ENCODE measurements at places on chromosomes 1 and 21. TPM values are rescaled to one million over a fixed set of nuclear protein-coding genes. Genes with fewer than 3 reads are reported as not detected.
A peak's percentile ranks its signal among the peaks of the same experiment; 100 is the strongest.

The HCRTR1 gene
- total RNA-seq: not detected

GRCh38 chr21:32364796-32365195, 28.0 kb downstream of the URB1 start:
- no peaks in the 10 kb centered on the region for H3K4me1 ChIP-seq
- no peaks in the 10 kb centered on the region for H3K27me3 ChIP-seq
- no peak for DNase-seq
- no peak overlapping the region for H3K4me3 ChIP-seq
- H3K36me3 ChIP-seq: peaks cover 62% of the 10 kb centered on the region

GRCh38 chr1:208772891-208773290, 528.7 kb upstream of the PLXNA2 start:
- H3K36me3 ChIP-seq: no peaks in the 10 kb centered on the region
- H3K4me1 ChIP-seq: no peaks in the 10 kb centered on the region
- H3K4me3 ChIP-seq: no peak overlapping the region
- DNase-seq: no peak
- no peaks in the 10 kb centered on the region for H3K27me3 ChIP-seq

DNA sequence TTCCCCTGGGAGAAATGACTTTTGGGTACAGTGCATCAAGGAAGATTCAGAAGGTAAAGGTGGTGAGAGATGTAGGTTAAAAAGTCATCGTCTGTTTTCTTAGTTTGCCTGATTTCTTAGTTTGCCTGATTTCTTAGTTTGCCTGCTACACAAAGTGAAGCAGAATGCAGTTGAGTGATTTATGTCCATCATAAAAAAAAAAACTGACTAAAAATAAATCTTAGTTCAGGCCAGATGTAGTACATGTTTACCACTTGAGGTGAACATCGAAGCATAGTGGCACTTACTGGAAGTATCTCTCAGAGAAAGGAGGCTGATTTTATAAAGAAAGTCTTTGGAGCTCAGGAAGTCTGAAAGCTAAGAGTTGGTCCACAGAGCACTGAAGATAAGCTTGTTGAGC, 79.5 kb downstream of the LRRC8D start:
- peaks cover 23% of the 10 kb centered on the region for H3K4me1 ChIP-seq
- no peaks in the 10 kb centered on the region for H3K36me3 ChIP-seq
- DNase-seq: no peak
- H3K27me3 ChIP-seq: no peaks in the 10 kb centered on the region
- H3K4me3 ChIP-seq: no peak overlapping the region
- no peak overlapping the region for H3K27ac ChIP-seq

The VANGL2 gene
- not detected for total RNA-seq

- no peaks in the 10 kb centered on the region for H3K27me3 ChIP-seq
- DNase-seq: peak; percentile 62
- peaks cover 24% of the 10 kb centered on the region for H3K4me1 ChIP-seq
- peak overlapping the region; percentile 95 for H3K4me3 ChIP-seq
- peak overlapping the region; percentile 97 for H3K27ac ChIP-seq
These were observed 1.1 kb downstream of the TTC3 start for GRCh38 chr21:37074197-37074510.

GRCh38 chr1:212294983-212295382, 9.8 kb downstream of the PPP2R5A start:
- no peaks in the 10 kb centered on the region for H3K27me3 ChIP-seq
- DNase-seq: no peak
- no peaks in the 10 kb centered on the region for H3K36me3 ChIP-seq
- peaks cover 22% of the 10 kb centered on the region for H3K4me1 ChIP-seq

- no peaks in the 10 kb centered on the region for H3K36me3 ChIP-seq
- no peak overlapping the region for H3K4me3 ChIP-seq
- H3K4me1 ChIP-seq: peaks cover 21% of the 10 kb centered on the region
- DNase-seq: peak; percentile 8
- no peaks in the 10 kb centered on the region for H3K27me3 ChIP-seq
These were observed 141.3 kb upstream of the ADAMTS5 start for GRCh38 chr21:27108228-27108627.

DNA sequence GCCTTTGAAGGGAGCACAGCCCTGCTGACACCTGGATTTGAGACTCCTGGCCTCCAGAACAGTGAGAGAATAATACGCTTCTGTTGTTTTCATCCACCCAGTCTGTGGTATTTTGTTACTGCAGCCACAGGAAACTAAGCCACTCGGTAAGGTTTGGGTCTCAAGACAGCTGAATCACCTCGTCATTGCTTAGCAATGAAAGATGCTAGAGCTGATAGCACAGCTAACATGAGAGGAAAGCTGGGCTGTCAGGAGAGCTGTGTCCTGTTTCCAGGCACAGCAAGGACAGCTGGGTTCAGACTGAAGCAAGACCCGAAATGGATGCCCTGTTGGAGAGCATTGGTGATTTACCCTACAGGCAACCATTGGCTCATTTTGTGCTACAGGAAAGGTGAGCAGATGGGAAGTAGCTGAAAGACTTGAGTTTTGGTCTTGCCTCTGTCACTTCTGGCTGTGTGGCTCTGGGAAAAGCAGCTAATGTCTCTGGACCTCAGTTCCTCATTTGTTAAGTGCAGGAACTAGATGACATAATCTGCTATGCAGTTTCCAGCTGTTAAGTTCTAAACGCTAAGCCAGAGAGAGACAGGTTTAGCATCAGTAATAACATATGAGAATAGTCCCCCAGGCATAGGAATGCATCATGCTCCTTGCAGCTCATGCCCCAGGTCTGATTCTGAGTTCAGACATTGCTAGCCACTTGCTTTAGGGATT, 58.0 kb downstream of the CLIC6 start:
- peak; percentile 55 for DNase-seq
- no peaks in the 10 kb centered on the region for H3K36me3 ChIP-seq
- no peak overlapping the region for H3K4me3 ChIP-seq
- H3K4me1 ChIP-seq: peaks cover 11% of the 10 kb centered on the region

The SHISAL2A gene
- not detected for total RNA-seq

- H3K27me3 ChIP-seq: no peaks in the 10 kb centered on the region
- no peak for DNase-seq
- peaks cover 12% of the 10 kb centered on the region for H3K36me3 ChIP-seq
- no peak overlapping the region for H3K27ac ChIP-seq
- H3K4me3 ChIP-seq: no peak overlapping the region
- H3K4me1 ChIP-seq: no peaks in the 10 kb centered on the region
These were observed 46.9 kb downstream of the SLC45A1 start for GRCh38 chr1:8364528-8365442.

GRCh38 chr1:241462391-241462790, 57.2 kb downstream of the FH start:
- no peaks in the 10 kb centered on the region for H3K36me3 ChIP-seq
- peak; percentile 15 for DNase-seq
- H3K4me3 ChIP-seq: no peak overlapping the region
- no peak overlapping the region for H3K27ac ChIP-seq

- H3K36me3 ChIP-seq: no peaks in the 10 kb centered on the region
- no peaks in the 10 kb centered on the region for H3K4me1 ChIP-seq
- H3K4me3 ChIP-seq: no peak overlapping the region
- DNase-seq: no peak
- H3K27ac ChIP-seq: no peak overlapping the region
These were observed 185.8 kb downstream of the CHRM3 start for GRCh38 chr1:239572183-239572582.

The SYTL1 gene
- not detected for total RNA-seq

- H3K27ac ChIP-seq: no peak overlapping the region
- peaks cover 14% of the 10 kb centered on the region for H3K36me3 ChIP-seq
- peaks cover 24% of the 10 kb centered on the region for H3K4me1 ChIP-seq
- DNase-seq: no peak
- H3K27me3 ChIP-seq: no peaks in the 10 kb centered on the region
These were observed 41.9 kb upstream of the IL19 start for GRCh38 chr1:206728697-206728987.

- H3K4me3 ChIP-seq: no peak overlapping the region
- H3K4me1 ChIP-seq: peaks cover 25% of the 10 kb centered on the region
- no peak overlapping the region for H3K27ac ChIP-seq
- H3K36me3 ChIP-seq: peaks cover 22% of the 10 kb centered on the region
These were observed 8.3 kb upstream of the MIIP start for GRCh38 chr1:12010746-12011570.

The ATAD3C gene
- total RNA-seq: not detected

GRCh38 chr1:207603777-207604176, 41.2 kb upstream of the CR1L start:
- peak; percentile 27 for DNase-seq
- H3K36me3 ChIP-seq: no peaks in the 10 kb centered on the region
- no peaks in the 10 kb centered on the region for H3K4me1 ChIP-seq
- H3K27me3 ChIP-seq: no peaks in the 10 kb centered on the region
- H3K4me3 ChIP-seq: no peak overlapping the region

- no peaks in the 10 kb centered on the region for H3K36me3 ChIP-seq
- no peak for DNase-seq
- H3K27me3 ChIP-seq: no peaks in the 10 kb centered on the region
- no peak overlapping the region for H3K27ac ChIP-seq
These were observed 95.1 kb upstream of the HMGB4 start for GRCh38 chr1:33768821-33769220.

The TEKT2 gene
- not detected for total RNA-seq

DNA sequence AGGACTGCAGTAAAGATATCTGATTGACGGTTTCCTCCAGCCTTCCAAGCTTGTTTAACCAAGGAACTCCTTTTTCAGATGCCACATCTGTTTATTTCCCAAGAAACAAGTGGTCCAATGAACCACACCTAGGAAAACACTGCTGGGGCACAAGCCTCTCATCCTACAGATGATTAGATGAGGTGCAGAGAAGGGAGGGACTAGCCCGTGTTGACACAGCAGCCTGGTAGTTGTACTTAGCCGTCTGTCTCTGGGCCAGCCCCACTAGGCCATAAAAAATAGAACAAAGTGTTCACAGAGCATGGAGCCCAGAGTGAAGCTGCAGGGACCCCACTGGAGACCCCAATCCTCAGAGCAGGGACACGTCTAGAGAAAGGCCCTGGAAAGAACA, 32.1 kb downstream of the LRP8 start:
- peaks cover 14% of the 10 kb centered on the region for H3K4me1 ChIP-seq
- peak; percentile 20 for DNase-seq
- H3K4me3 ChIP-seq: no peak overlapping the region
- no peaks in the 10 kb centered on the region for H3K27me3 ChIP-seq

The CRYBG2 gene
- total RNA-seq: not detected

DNA sequence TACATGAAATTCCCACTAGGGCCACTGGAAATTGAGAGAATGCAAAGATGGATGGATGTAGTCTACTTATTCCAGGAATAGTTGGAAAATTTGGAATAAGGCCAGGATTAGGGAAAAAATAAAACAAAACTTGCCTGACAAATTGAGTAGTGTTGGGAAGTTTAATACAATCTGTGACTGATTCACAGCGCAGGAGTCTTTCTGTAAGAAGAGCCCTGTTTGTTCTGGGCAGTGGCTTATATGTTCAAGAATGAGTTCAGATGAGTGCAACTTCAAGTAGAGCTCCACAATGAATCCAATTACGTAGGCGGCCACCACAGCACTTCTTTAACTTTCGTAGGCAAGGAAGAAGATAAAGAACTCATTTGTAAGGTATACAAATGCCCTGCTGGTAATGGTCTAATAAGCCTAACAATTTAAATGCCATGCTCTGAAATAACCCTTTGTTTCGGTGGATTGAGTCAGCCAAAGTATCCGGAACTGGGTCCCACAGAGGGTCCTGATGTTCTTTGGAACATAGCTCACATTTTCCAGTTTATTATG, 47.1 kb upstream of the KCNE1 start:
- no peaks in the 10 kb centered on the region for H3K36me3 ChIP-seq
- H3K4me1 ChIP-seq: peaks cover 2% of the 10 kb centered on the region
- no peak overlapping the region for H3K4me3 ChIP-seq
- no peaks in the 10 kb centered on the region for H3K27me3 ChIP-seq
- no peak overlapping the region for H3K27ac ChIP-seq

The ZNF678 gene
- total RNA-seq: 1.7 TPM

GRCh38 chr1:222224156-222224555, 323.7 kb downstream of the HHIPL2 start:
- peaks cover 16% of the 10 kb centered on the region for H3K4me1 ChIP-seq
- H3K27me3 ChIP-seq: no peaks in the 10 kb centered on the region
- no peak overlapping the region for H3K4me3 ChIP-seq
- DNase-seq: peak; percentile 15
- H3K36me3 ChIP-seq: no peaks in the 10 kb centered on the region
- H3K27ac ChIP-seq: no peak overlapping the region

The LCE1B gene
- total RNA-seq: not detected

DNA sequence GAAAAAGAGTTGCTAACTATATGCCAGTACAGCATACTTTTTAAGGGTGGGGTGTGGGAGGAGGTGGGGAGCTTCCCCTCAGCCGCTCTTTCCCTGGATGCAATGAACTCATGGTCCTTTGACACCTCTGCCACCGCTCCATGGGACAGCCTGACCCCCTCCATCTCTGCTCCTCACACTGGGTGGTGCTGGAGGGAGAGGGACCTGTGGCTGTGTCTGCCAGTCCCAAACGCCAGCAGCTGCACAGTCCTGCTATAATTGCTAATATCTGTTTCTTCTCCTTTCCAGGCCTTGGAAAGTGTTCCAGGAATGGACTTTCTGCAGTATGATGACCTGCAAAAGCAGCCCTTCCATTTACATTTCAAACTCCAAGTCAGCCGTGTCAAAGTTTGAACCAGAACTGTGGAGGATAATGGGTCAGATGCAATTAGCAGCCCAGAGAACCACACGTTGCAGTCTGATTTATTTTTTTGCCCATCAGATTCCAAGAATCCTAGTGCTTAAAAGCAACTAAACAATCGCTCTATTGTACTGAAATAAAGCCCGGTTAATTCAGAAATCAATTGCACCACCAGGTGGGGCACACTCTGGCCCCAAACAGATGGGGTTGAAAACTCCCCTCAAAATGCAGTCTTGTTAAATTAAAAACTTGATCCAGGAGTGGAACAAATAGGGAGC, 160.7 kb upstream of the LMO4 start:
- DNase-seq: no peak
- no peak overlapping the region for H3K27ac ChIP-seq
- peaks cover 6% of the 10 kb centered on the region for H3K4me1 ChIP-seq
- no peaks in the 10 kb centered on the region for H3K27me3 ChIP-seq
- H3K36me3 ChIP-seq: no peaks in the 10 kb centered on the region
- no peak overlapping the region for H3K4me3 ChIP-seq

The KLHL21 gene
- total RNA-seq: 52.9 TPM

- H3K27me3 ChIP-seq: no peaks in the 10 kb centered on the region
- no peak overlapping the region for H3K4me3 ChIP-seq
- H3K27ac ChIP-seq: no peak overlapping the region
- H3K36me3 ChIP-seq: no peaks in the 10 kb centered on the region
These were observed 30.7 kb downstream of the ADAM30 start for GRCh38 chr1:119865627-119866026.
